Brain pericyte (primary cell): ENCODE measurements at places on chromosomes 3 and 15.

- no peak for DNase-seq
Measured at GRCh38 chr3:22495791-22496190, 707.3 kb upstream of the UBE2E2 start.

DNA sequence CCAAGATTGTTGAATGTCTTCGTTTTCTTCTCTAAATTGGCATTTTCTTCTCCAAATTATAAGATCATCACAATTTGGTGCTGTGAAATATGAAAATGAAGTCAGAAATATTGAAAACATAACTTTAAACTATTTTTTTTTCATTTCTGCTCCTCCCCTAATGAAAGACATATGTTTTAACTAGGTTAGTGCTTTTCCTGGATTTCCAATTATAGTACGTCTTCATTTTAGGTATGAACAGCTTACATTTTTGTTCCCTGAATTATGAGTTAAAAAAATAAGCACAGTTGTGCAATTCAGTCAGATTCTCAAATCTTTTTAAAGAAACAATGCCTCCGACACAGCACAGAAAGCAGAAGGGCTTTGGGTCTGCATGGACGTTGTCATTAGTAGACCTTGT lies 83.5 kb upstream of the CFAP20DC start:
- DNase-seq: no peak

DNA sequence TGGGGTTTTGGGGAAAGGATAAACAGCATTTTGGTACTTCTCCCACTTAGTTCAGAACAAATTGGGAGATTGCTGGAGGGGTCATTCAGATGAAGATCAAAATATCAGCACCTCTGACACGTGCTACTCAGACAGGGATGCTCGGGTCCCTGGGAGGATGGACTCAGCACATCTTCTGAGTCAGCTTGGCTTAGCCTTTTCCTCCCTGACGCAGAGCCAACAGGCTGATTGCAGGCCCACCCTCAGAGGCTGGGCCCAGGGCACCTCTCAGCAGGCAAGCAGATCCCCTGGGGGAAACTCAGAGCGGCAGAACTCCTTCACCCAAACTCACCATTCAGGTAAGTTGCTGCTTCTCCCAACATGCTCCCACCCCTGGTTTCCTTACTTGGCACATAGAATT lies 304.9 kb downstream of the TLE3 start:
- DNase-seq: no peak

- no peak for DNase-seq
Measured at GRCh38 chr15:27468151-27468591, 497.2 kb downstream of the GABRG3 start.

- no peak for DNase-seq
Measured at GRCh38 chr15:78640527-78641101, 396 bp downstream of the CHRNB4 start.

DNA sequence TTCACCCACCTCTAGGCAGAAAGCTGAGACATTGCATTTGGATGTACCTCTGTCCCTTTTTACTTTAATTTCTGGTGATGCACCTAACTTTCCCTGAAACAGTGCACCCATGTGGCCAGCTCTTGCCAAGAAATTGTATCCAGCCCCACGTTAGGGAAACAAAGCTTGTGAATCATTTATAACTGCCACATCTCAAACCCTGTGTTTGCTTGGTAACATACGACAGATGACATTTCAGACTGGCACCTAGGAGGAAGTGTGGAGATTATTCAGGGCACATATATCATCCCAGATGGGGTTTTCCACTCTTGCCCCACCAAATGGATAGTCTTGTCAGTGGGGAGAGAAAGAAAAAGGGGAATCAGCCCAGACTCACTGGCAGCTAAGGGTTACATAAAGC lies 2.1 kb downstream of the CYB561D2 start:
- no peak for DNase-seq

DNA sequence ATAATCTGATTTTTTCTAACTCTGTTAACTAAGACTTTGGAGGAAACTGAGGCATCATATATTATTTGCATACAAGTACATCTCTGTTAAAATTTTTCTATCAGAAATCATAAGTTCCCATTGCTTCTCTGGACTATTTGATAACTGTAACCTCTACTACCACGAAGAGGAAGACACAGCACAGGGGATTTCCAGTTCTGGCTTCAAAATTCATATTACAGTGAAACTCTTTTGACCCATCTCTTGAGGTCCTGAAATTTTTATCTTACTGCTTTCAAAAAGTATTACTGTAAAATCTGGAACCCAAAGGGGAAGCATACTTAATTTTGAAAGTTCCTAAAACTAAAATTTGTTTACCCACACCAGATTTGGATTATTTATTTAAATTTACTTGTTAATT lies 4.2 kb downstream of the PLSCR1 start:
- no peak for DNase-seq
